Immature natural killer cell (primary cell): ENCODE measurements at places on chromosomes 13 and 19. TPM values are rescaled to one million over a fixed set of nuclear protein-coding genes. Genes with fewer than 3 reads are reported as not detected.

DNA sequence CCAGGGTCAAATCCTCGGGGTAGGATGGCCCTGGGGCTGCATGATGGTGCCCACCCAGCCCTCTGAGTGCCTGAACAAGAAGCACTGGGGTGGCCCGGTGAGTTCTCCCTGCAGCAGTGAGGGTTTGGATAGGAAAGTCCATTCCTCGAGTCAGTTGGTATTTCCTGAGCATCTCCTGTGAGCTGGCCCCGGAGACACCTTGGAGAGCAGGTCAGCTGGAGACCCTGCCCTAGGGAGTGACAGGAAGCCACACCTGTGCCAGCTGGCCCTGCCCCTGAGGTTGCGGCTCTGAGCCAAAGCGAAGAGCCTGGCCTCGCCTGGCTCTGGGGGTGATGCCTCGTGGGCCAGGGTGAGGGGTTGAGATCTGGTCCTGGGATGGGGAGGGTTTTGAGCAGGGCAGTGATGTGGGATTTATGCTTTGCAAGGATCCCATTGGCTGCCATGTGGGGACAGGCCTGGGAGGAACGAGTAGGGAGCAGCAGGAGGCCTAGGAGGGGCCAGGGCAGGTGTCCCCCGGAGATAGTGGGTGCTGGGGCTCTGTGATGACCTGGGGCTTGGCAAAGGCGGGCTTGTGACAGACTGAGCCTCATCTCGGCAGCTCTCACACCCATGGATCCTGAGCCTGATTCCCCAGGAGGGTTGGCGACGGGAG, 16.0 kb downstream of the CRTC1 start:
- peak overlapping the region; percentile 78 for H3K27ac ChIP-seq
- no peak for DNase-seq
- H3K27me3 ChIP-seq = peaks cover 2% of the 10 kb centered on the region
- H3K4me1 ChIP-seq = peaks cover 34% of the 10 kb centered on the region

Gene COMP
- not detected for polyA plus RNA-seq

- peaks cover 2% of the 10 kb centered on the region for H3K27me3 ChIP-seq
- DNase-seq = no peak
- no peaks in the 10 kb centered on the region for H3K36me3 ChIP-seq
- H3K27ac ChIP-seq = no peak overlapping the region
- no peaks in the 10 kb centered on the region for H3K4me1 ChIP-seq
Observed at GRCh38 chr13:112648101-112648500, 41.7 kb upstream of the ATP11A start.

GRCh38 chr13:93290503-93290902, 63.9 kb downstream of the GPC6 start:
- H3K36me3 ChIP-seq = no peaks in the 10 kb centered on the region
- no peak overlapping the region for H3K27ac ChIP-seq
- H3K27me3 ChIP-seq = peaks cover 2% of the 10 kb centered on the region
- H3K4me3 ChIP-seq = no peak overlapping the region
- H3K4me1 ChIP-seq = no peaks in the 10 kb centered on the region

DNA sequence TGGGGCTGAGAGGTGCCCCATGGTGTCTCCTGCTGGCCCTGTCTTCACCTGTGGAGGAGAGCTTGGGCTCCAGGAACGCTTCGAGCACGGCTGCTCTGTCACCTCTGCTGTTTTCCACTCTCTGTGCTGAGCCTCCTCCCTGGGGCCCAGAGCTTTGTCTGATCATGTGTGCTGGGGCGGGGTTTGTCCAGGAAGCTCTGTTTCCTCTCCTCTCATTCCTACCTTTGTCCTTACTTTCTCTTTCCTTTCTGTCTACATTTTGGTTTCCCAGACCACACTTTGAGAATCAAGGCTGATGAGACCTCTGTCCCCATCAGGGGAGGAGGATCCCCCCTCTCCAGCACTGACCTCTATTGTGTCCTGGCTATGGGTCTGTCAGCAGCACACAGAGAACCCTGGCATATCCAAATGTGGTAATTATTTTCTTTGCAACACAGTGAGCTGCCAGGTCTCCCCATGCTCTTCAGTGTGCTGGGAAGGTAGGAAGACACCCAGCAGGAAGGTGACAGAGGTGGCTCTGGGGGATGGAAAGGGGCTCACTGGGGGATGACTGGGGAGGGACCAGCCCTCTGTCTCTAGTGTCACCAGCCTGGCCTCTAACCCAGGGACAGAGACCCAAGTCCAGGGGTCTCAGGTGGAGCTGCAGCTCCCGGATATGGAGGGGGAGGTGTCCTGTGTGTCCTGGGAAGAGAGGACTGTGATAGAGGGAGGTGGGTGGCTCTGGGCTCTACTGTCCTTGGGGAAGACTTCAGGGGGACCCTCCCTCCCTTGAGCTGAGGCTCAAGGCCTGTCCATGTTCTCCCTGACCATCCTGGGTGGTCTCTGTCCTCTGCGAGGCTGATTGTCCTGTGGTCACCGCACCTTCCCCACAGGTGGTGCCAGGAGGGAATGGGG, at the start of gene CEACAM1:
Gene CEACAM1, minus strand, starts transcription at position 128 of the 894 bp plus-strand sequence. Its CDS starts 107 bp downstream, at position 21.
- peaks cover 11% of the 10 kb centered on the region for H3K4me1 ChIP-seq
- no peaks in the 10 kb centered on the region for H3K36me3 ChIP-seq
- H3K27me3 ChIP-seq = peaks cover 2% of the 10 kb centered on the region
- H3K27ac ChIP-seq = no peak within 1 kb of the TSS

GRCh38 chr13:52906122-52906903, 57.9 kb upstream of the PCDH8 start:
- H3K36me3 ChIP-seq = no peaks in the 10 kb centered on the region
- no peak for DNase-seq
- no peaks in the 10 kb centered on the region for H3K4me1 ChIP-seq
- peaks cover 5% of the 10 kb centered on the region for H3K27me3 ChIP-seq
- no peak overlapping the region for H3K4me3 ChIP-seq

Gene ZNF600
- 114 TPM for polyA plus RNA-seq

GRCh38 chr13:44686531-44686934, 110.4 kb upstream of the TSC22D1 start:
- peaks cover 4% of the 10 kb centered on the region for H3K27me3 ChIP-seq
- H3K4me1 ChIP-seq = peaks cover 5% of the 10 kb centered on the region
- H3K27ac ChIP-seq = no peak overlapping the region
- peaks cover 3% of the 10 kb centered on the region for H3K36me3 ChIP-seq
- DNase-seq = no peak

GRCh38 chr19:4172861-4173473, 9.4 kb downstream of the SIRT6 start:
- no peak overlapping the region for H3K4me3 ChIP-seq
- peaks cover 3% of the 10 kb centered on the region for H3K27me3 ChIP-seq

Gene THSD1
- polyA plus RNA-seq = not detected

Gene CLEC4G
- polyA plus RNA-seq = not detected

DNA sequence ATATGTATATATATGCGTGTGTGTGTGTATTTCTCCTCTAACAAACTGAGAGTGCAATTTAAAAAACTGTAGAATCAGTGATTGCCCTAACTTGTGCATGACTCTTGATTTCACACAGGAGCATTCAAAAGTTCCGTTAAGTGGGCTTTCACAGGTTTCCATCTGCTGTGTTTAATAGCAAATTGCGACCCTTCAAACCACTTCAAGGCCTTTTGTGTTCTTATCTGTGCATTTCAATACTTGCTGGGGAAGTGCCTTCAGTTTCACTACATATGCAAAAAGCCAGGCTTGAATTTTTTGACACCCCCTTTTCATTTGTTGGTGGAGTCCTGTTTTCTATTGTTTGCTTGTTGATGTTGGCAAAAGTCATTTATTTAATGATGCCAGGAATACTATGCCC, 158.0 kb downstream of the TM9SF2 start:
- peaks cover 13% of the 10 kb centered on the region for H3K27me3 ChIP-seq
- DNase-seq = no peak

- DNase-seq = peak; percentile 49
- H3K36me3 ChIP-seq = no peaks in the 10 kb centered on the region
- peaks cover 19% of the 10 kb centered on the region for H3K4me1 ChIP-seq
- peaks cover 13% of the 10 kb centered on the region for H3K27me3 ChIP-seq
- no peak overlapping the region for H3K4me3 ChIP-seq
- no peak overlapping the region for H3K27ac ChIP-seq
Observed at GRCh38 chr19:35044317-35045117, 3.0 kb downstream of the HPN start.

GRCh38 chr13:40477623-40478608, 188.5 kb downstream of the FOXO1 start:
- H3K36me3 ChIP-seq = no peaks in the 10 kb centered on the region
- no peaks in the 10 kb centered on the region for H3K4me1 ChIP-seq
- no peak overlapping the region for H3K27ac ChIP-seq
- H3K4me3 ChIP-seq = no peak overlapping the region
- H3K27me3 ChIP-seq = peaks cover 1% of the 10 kb centered on the region

Gene PHF11
- polyA plus RNA-seq = 67.1 TPM

Gene ZNF486
- polyA plus RNA-seq = 2.1 TPM

DNA sequence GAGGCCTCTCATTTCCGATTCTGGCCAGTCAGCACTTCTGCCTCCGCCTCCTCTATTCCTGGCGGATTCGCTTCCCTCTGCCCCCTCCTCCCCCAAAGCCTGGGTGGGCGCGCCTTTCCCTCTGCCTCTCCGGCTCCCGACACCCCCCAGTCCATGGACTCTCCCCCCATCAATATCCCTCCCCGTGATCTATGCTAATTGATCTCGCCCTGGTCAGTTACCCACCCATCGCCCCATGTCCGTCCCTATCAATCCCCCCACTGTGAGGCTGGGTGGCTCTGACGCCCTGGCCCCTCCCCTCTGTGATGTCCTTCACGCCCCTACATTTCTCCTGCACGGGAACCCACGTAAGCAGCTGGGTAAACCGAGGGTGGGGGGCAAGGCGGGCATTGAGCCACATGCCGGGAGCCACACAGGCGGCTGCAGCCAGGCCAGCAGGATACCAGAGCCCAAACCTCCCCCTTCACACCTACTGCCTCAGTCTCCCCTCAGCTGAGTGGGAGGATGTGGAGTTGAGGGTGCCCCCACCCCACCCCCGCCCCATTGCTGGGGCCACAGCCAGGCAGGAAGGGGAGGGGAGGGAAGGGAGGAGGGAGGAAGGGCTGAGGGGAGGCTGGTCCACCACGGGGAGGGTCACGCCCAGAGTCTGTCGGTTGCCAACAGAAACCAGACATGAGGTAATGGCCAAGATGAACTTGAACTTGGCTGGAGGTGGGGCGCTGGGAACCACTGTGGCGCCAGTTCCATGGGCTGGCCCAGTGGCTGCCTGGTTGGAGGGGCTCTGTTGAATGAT, 21.0 kb downstream of the SMIM24 start:
- no peak overlapping the region for H3K4me3 ChIP-seq
- no peaks in the 10 kb centered on the region for H3K27me3 ChIP-seq
- H3K27ac ChIP-seq = no peak overlapping the region
- no peak for DNase-seq
- no peaks in the 10 kb centered on the region for H3K4me1 ChIP-seq

Gene CFD
- 1.5 TPM for polyA plus RNA-seq

DNA sequence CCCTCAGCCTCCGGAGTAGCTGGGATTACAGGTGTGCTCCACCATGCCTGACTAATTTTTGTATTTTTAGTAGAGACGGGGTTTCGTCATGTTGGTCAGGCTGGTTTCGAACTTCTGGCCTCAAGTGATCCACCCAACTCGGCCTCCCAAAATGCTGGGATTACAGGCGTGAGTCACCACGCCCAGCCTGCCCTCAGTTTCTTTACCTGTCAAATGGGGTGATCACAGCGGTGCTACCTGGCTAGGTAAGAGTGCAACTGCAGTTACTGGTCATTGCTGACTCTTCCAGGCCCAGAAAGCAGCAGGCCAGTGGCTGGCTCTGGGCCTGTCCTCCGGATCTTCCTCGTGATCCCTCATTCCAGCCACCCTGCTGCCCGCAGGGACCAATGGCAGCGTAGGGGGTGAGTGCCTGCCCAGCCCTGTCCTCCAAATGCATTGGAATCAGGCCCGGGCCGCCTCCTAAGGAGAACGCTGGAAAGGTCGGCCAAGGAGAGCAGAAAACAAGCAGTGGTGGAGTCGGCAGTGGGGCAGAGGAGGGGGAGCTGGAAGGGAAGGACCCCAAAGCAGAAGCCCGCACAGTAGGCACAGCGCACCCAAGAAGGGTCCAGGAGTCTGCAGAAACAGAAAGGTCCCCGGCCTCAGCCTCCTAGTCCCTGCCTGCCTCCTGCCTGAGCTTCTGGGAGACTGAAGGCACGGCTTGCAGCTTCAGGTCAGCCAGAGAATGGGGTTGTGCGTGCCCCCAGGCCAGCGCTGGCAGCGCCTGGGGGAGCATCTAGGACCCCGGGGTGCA, 1.8 kb upstream of the SLC27A1 start:
- peaks cover 17% of the 10 kb centered on the region for H3K27me3 ChIP-seq
- peaks cover 33% of the 10 kb centered on the region for H3K4me1 ChIP-seq
- DNase-seq = no peak
- H3K4me3 ChIP-seq = peak overlapping the region; percentile 95

DNA sequence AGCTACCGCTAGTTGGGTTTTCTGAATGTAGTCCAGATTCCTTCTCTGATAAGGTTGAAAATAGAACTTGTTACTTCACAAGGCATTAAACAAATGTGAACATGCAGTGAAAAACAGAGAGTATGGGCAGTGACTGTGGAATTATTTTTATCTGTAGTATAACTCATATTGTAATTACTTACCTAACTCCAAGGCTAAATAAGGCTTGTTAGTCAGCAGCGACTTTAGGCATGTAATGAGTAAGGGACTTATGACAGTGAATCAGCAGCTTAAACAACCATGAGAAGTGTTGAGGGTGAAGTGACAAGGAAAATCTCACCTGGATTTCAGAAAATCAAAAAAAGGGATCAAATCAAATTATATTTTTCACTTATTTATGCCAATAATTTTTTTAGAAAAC, 1719.5 kb upstream of the MIR17HG start:
- H3K4me3 ChIP-seq = no peak overlapping the region
- H3K27ac ChIP-seq = no peak overlapping the region
- no peaks in the 10 kb centered on the region for H3K4me1 ChIP-seq
- H3K27me3 ChIP-seq = no peaks in the 10 kb centered on the region
- peaks cover 4% of the 10 kb centered on the region for H3K36me3 ChIP-seq
- no peak for DNase-seq

- H3K36me3 ChIP-seq = no peaks in the 10 kb centered on the region
- DNase-seq = no peak
- peaks cover 2% of the 10 kb centered on the region for H3K27me3 ChIP-seq
- peaks cover 52% of the 10 kb centered on the region for H3K4me1 ChIP-seq
Observed at GRCh38 chr13:50322006-50322405, 306.8 kb downstream of the KCNRG start.

- peak overlapping the region; percentile 95 for H3K4me3 ChIP-seq
- no peak for DNase-seq
- peak overlapping the region; percentile 89 for H3K27ac ChIP-seq
- no peaks in the 10 kb centered on the region for H3K36me3 ChIP-seq
- H3K4me1 ChIP-seq = peaks cover 38% of the 10 kb centered on the region
Observed at GRCh38 chr19:2164020-2164998, 576 bp downstream of the DOT1L start.
